NCI-H446 treated with DMSO at 0.1 percent for 48 hours (cell line): ENCODE measurements at places on chromosomes 11 and 22.

DNA sequence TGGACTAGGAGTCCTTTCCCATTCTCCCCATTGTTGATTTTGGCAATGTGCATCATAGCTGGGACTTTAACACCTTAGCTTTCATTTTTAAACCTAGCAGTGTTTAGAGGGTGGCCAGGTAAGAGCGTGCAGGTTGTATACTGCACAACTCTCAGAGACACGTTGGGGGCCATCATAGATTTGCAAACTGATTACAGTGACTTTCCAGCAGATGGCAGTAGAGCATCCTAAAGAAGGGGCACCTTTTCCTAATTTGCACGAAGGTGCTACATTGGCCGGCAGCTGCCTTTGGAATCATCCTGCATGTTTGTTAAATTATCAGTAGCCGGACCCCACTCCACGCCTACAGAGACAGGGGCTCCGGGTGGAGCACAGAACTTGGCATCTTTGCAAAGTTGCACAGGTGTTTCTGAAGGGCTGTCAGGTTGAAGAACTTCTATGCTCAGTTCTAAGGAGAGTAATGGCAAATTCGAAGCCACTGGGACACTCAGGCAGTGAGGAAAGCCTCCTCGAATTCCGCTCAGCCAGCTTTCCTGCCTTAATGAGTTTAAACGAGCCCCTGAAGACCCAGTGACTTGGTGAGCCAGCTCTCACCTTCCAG is 7.7 kb downstream of the LHFPL7 start:
- peak; percentile 7 for DNase-seq

- DNase-seq, result no peak
These were observed 1.9 kb upstream of the C11orf52 start for GRCh38 chr11:111916768-111917167.

DNA sequence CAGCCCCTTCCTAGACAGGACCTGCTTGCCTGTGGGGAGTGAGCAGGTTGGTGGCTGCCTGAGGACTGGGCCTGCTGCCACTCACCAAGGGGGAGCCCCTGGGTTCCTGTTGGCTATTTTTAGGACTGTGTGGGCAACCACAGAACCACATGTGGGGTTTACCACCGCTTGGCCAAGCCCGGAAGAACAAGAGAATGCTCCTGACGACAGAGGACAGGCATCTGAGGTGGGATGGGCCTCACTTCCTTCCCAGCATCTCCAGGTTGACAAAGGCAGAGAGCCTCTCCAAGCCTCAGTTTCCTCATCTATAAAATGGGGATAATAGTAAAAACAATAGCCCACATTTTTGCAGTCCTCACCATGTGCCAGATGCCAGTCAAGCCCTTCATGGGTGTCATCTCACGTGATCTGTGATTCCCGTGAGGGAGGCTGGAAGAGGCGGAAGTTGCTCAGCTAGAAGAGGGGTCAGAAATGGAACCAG is 43.6 kb downstream of the LRRC32 start:
- DNase-seq, result no peak

DNA sequence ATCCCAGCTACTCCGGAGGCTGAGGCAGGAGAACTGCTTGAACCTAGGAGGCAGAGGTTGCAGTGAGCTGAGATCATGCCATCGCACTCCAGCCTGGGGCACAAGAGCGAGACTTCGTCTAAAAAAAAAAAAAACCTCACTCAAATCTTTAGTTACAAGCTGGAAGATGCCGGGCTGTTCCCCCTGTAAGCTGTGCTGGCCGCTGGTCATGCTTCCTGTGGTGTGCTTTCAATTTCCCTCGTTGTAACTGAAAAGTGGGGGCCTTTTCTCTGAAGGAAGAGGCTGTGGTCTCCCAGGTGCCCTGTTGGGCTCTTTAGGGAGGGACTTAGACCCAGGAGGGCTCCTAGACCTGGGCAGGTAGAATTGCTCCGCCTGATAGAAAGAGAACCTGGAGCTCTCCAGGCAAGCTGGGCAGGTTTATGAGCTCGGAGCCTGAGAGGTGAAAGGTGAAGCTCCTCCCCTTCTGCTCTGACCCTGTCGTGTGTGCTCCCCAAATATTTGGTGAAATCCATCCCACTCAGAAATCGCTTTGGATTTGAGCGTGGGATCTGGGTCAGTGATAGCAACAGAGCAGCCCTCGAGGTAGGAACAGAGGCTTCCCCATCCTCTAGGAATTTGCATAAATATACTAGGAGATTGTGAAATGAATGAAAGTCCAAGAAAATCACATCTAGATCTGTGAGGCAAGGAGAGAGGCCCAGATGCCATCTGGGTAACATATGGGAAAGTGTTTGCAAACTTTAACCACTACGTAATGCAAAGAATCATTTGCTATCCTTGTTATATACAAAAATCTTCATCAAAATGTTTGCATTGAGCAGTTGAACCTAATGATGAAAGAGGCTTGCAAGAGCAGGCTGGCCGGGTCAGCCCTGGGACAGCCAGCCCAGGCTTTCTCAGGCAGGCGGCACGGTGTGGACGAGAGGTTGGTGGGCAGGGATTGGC is 154.3 kb downstream of the FBXO7 start:
- DNase-seq, result no peak

DNA sequence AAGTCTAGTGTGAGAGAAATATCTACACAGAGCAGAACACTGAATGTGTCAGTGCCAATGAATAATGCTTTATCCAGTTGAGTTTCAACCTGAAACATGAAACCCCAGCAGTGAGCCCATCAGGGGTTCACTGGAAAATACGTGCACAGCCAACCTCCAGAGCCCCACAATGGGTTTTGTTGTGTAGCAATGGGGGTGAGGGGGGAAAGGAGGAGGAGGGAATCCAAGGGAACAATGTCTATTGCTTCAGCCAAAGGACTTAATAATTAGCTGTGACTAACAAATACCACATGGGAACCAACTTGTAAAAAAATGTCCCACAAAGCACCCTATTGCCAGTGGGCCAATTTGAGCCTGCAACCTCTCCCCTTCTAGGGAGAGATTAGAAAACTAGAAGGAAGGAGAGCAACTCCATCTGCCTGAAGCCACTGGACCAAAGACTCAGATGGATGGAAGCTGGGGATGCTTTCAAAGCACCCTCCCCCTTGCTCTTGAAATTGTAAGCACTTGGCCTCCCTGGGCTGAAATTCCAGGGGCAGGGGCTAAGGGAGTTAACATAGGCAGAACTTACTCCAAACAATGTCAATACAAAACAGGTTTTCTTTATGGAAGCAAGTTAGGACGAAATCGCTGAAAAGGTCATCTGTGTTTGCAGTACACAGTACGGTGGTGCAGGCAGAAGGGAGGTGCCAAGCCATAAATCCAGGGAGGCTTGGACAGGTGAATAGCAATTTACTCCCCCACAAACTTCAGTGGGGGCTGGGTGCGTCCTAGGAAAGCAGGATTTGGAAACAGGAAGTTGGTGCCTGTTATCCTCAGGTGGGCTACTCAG is 99.8 kb downstream of the ARL14EP start:
- no peak for DNase-seq

GRCh38 chr11:1548221-1549070 is 23.6 kb downstream of the DUSP8 start:
- no peak for DNase-seq

GRCh38 chr11:117441146-117441975 is 113.7 kb downstream of the CEP164 start:
- DNase-seq, result no peak

DNA sequence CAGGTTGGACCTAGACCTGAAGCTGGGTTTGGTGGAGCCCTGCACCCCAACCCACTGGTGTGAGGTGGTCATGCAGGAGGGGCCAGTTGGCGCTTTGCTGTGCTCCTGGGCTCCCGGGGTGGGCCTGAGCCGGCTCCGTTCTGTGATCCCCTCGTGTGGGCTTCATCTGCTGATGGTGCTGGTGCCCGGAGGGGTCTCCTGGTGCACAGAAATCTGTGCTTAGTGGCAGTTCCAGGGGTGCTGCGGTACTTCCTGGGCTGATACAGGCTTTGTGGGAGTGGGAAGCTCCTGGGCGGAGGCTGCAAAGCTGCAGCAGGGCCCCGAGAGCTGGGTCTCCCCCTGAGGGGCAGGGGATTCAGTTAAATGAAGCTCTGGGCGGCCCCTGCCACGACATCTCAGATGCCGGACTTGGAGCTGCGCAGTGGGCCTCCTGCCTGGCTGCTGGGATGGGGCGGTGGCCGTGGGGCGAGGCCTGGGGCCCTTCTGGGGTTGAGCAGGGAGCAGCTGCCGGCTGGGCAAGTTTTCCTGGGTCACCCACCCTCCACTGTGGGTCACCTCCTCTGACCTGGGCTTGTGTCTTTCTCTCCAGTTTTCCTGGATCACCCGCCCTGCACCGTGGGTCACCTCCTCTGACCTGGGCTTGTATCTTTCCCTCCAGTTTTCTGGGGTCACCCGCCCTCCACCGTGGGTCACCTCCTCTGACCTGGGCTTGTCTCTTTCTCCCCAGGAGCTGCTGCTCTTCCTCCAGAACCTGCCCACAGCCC is 410.5 kb downstream of the TBC1D22A start:
- no peak for DNase-seq

DNA sequence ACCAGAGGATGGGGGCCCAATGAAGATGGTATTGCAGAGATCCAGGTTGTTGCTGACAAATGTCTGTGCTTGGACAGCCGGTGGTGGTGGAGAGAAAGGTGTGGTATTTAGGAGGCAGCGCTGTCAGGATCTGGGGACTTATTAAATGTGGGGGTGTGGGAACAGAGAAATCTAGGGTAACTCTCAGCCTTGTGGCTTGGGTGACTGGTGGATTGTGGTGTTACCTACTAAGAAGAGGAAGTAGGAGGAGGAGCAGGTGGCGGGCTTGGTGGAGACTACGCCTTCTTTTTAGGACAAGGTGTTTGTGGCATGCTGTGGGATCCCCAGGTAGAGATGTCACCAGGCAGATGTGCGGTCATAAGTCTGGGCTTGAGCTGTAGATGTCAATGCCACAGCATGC is 144.0 kb downstream of the GRIK4 start:
- no peak for DNase-seq

- DNase-seq, result no peak
These were observed at the start of gene B3GAT1 for GRCh38 chr11:134412203-134413042. Gene B3GAT1 (minus strand): TSS chr11:134412242. CDS start chr11:134387659, 24,583 bp downstream.

DNA sequence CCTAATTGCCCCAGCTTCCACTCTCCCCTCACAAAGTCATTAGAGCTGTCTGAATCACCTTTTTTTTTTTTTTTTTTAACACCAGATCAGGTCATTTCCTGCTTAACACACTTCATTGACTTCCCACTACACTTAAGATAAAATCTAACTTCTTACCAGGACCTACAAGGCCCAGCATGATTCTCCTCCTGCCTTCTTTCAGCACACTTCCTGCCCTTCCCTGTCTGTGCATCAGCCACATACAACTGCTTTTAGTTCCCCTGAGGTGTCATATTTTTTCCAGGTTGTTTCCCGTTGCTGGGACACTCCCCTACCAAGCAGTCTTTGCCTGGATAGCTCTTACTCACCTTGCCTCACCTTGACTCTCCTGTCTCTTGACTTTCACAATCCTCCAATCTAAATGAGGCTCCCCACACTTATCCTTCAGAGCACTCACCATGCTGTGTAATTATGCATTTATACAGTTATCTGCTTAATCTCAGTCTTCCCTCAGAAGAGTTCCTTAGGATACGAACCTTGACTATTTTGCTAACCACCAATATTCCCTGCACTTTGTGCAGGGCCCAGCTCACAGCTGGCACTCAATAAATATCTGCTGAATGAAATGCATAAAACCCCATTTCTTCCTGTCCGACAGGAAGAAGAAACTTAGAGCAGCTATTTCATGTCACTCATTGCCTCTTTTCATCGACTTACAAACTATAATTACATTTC is 96.6 kb upstream of the AKIP1 start:
- no peak for DNase-seq

- DNase-seq, result no peak
These were observed 32.2 kb upstream of the SESN3 start for GRCh38 chr11:95262994-95263765.

- no peak for DNase-seq
These were observed 800.6 kb downstream of the NTM start for GRCh38 chr11:132171031-132171430.

GRCh38 chr22:42904050-42904449 is 47.0 kb upstream of the ARFGAP3 start:
- DNase-seq, result no peak

DNA sequence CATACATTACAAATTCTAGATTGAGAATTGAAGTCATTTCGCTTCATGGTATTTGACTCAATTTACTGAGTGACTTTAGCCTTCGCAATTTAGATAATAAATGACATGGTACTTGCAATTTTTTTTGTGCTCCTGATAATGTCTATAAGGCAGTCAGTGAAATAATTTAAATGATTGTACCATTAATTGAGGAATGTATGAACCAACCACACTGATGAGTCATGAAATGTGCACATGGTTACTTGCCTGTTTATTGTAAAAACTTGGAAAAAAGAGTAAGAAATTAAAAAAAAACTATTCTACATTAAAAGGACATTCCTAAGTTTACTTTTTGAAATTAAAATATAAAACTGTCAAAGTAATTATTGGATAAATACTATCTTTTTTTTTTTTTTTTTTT is 43.3 kb downstream of the DNAJC24 start:
- no peak for DNase-seq

- DNase-seq, result no peak
These were observed 23.5 kb upstream of the MSANTD2 start for GRCh38 chr11:124823512-124824376.

DNA sequence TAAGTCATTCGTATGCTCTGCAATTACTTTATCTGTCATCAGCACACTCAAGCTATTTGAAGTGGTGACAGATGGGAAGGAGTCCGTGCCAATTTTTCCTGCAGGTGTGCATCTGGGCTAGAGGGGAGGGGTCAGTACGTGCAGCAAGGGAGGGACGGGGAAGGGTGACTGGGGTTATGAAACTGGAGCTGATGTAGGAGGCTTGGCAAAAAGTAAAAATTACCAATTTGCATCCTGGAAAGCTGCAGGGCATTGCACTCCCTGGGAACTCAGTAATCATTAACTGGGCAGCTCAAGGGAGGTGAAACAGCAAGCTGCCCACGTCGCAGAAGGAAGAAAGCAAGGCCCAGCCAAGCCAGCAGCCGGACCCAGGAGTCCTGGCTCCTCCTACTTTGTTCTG is 87.1 kb upstream of the TMEM45B start:
- DNase-seq, result no peak

DNA sequence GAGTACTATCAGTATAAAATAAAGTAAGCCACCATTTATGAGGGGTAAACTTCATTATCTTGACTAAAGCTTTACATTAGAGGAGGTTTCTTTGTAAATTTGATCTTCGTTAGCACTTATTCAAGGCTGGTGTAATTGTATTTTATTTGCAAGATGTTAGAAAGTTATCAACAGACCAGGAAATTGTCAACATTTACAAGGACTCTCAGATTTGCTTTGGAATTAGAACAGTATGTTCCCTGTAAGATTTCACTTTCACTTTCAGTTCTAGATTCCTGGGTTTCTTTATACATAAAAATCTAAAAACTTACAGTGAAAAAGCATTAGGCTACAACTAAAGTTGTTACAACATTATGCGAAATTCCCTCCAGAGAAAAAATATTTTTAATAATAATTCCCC is 4.6 kb upstream of the BIRC3 start:
- no peak for DNase-seq

- peak; percentile 76 for DNase-seq
These were observed 128.0 kb downstream of the DSCAML1 start for GRCh38 chr11:117669062-117669461.

- DNase-seq, result no peak
These were observed 3.5 kb downstream of the IFT27 start for GRCh38 chr22:36772451-36772850.

- DNase-seq, result no peak
These were observed 139.5 kb upstream of the TBCEL start for GRCh38 chr11:120884154-120885020.
